ENCODE measurements at places on chromosomes 5 and 9.

DNA sequence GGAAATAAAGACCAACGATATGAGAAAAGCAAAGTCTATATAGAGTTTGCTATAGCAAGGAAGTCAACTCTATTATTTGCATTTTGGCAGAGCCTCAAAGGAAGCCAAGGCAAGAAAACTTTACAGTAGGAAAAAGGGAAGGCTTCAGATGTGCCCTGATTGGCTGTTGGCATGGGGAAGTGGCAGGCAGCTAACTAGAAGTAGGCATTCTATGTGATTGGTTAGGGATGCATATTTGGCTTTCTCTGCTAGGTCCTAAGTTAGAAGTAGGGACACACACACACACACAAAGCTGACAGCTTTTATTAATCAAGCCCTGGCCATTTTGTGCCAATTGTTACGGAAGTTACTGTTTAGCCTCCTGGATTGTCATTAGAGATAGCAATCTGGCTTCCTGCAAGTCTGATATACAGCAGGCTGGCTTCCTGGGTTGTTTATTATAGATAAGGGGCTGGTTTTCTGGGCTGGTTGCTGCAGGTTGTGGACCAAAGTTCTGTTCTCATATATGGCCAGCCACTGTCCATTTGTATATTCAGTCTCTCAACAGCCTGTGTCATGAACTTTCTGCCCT is 308.1 kb upstream of the GRAMD2B start:
- DNase-seq: no peak

DNA sequence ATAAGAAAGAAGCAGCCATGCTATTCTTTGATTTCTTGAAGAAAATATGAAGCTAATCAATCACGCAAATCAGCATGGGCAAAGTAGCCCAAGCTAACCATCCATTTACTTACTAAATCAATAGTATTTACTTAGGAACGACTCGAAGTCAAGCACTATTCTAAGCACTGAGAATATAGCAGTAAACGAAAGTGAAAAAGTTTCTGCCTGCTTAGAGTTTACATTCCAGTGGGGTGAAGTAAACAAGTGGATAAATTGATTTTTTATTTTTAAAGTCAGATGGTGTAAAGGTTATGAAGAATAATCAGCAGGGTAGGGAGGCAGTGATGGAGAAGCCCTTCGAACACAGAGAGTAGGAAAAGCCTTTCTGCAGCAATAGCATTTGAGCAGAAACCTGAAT is 5.5 kb downstream of the TSTD2 start:
- DNase-seq: no peak

DNA sequence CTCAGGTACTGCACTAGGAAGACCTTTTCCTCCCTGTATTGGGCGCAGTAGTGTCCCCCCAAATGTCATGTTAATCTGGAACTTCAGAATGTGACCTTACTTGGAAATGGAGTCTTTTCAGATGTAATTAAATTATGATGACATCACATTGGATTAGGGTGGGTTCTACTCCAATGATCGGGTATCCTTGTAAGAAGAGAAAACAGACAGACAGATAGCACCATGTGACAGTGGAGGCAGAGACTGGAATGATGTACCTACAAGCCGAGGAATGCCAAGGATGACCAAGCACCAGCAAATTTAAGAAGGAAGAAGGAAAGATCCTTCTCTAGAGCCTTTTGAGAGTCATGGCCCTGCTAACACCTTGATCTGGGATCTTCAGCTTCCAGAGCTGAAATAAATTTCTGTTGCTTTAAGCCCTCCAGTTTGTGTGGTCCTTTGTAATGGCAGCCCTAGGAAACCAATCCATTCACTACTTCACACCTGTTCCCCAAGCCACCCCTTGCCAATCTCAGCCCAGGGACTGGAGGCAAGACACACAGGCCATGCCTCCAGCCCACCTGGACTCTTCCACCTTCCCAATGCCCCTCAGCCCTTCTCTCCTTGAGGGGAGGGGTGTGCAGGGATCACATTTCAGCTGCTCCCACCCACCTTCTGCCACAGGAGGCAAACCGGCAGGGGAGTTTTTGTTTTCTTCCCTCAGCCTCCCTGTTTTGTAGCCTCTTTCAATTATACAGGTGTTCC is 1.6 kb downstream of the CCNJL start:
- no peak for DNase-seq

DNA sequence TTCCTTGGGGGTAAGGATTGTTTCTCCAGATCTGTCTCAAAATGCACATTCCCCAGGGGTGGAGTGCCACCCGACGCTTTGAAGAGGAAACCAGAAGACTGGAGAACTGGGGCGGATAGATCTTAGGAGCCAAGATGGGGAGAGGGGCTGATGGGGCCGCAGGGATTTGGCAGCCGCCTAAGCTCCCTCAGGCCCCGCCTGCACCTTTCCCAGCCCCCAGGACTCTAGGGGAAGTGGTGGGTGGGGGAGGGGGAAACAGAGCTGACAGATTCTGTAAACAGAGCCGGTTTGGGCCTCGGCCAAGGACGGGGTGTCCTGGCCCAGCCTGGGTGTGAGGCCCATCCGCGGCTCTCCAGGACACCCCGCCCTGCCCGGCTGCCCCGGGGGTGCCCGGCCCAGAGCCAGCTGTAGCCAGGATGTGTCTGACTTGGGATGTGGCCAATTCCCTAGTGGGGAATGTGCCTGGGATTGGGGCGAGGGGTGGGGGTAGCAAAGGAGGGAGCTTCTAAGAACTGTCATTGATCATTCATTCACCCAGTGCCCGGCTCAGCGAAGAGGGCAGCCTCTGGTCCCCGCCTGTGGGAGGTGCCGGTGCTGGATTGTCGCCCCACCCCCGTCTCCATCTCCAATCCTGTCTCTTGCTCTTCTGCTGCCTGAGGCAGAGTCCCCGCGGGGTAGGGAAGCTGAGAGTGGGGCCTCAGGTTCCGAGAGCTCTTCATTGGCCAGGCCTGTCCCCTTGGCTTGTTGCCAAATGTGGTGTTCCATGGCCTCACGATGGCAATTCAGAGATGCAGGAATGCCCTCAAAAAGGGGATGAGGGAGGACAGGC is 54.8 kb upstream of the CDKN2AIPNL start:
- no peak for DNase-seq

DNA sequence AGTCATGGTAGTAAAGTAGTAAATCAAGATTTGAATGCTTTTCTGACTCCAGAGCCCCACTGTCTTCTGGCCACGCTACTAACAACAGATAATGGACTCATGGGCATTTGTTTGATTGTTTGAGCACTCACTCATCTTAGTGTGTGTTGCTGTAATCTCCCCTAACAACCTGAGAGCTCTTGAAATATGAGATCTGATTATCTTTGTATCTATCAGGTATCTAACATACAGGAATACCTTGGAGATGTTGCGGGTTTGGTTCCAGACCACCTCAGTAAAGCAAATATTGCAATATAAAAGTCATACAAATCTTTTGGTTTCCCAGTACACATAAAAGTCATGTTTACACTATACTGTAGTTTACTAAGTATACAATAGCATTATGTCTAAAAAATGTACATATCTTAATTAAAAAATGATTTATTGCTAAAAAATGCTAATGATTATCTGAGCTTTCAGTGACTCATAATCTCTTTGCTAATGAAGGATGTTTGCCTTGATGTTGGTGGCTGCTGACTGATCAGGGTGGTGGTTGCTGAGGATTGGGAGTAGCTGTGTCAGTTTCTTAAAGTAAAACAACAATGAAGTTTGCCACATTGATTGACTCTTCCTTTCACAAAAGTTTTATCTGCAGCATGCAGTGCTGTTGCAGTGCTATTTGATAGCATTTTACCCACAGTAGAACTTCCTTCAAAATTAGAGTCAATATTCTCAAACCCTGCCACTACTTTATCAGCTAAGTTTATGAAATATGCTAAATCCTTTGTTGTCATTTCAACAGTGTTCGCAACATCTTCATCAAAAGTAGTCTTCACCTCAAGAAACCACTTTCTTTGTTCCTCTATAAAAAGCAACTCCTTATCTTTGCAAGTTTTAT is 92.2 kb downstream of the ZNF462 start:
- DNase-seq: no peak

GRCh38 chr5:158943057-158943456 is 156.7 kb downstream of the EBF1 start:
- no peak for DNase-seq

- DNase-seq: no peak
These were observed 269.0 kb downstream of the ZSWIM6 start for GRCh38 chr5:61600945-61601511.

- no peak for DNase-seq
These were observed 17.0 kb upstream of the FIBCD1 start for GRCh38 chr9:130955947-130956621.

DNA sequence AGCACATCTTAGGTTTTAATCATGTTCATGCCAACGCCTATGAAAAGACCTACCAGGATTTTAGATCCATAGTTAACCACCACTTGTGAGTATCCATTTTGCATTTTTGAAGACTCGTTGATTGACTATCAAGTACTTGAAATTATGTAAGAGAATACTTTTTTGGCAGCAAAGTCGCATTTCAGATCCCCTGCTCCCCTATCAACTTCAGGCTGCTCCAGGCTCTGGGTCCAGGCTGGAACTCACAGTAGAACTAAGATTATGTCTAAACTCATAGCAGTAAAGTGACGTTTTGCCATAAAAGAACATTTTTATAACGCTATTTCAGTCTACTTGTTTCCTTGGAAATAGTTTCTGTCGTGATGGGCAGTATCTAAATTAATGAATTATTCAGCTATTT is 267.7 kb downstream of the FANCC start:
- no peak for DNase-seq

DNA sequence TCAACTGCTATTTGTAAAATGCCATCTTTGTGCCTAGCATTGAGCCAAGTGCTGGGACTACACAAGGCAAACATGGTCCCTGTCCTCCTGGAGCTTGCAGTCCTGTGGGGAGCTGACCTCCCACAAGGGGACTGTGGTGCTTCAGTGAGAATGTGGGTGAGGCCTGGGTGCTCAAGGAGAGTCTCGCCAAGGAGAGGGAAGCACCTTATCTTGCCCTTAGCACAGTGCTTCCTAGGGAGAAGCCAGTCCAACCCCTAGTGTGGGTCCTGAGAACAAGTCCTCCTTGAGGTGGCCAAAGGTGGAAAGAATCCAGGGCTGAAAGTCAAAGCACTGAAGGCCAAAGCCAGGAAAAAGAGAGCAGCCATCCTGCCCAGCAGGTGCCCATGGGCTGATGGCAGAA is 31.1 kb upstream of the MVB12B start:
- no peak for DNase-seq

DNA sequence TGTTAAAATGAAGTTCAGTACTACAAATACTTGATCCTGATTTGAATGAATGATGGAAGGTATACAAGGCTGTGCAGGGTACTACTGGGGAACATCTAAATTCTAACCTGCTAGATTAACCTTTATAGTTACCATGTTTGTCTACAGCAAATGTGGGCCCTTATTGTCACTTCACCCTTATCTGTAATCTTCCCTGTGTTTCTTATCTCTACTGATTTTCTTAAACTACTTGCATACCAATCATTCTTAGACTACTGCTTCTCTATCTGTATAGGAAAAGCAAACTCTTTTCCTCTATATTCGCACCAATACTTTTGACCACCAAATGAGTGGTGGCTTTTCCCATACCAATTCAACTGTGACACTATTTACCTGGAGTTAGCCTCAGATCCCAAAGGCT is 210.7 kb downstream of the HINT1 start:
- no peak for DNase-seq

DNA sequence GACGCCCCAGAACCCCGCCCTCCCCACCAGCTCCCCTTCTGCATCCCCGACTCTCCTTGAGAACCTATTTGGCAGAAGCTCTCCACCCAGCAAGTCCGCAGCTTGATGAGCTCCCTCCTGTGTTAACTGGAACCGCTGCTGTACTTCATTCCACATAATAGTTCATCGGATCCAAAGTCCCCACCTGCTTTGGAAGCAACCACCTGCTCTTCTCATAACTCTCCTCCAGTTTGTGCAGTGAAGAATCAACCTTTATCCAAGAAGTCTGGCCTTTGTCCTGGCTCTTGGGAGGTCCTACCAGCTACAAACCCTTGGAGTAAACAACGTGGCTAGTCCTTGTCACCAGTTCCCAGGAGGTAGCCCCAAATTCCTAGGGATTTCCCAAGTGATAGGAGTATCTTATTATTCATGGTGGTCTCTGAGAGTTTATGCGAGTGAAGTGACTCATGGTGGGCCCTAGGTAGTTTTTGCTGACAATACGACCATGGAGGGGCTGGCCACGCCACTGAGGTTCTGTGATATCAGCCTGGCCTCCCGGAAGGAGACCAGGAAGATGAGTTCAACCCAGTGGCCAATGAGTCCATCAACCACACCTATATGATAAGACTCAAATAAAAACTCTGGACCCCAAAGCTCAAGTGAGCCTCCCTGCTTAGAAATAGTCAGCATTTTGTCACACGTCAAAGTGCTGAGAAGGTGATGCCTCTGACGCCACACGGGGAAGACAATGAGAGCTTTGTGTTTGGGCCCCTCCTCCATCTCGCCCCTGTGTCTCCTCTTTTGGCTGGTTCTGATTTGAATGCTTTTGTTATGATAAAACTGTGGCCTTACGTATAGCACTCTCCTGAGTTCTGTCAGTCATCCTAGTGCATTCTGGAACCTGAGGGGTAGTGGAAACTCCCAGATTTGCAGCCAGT is 3.6 kb upstream of the IL4 start:
- DNase-seq: no peak

DNA sequence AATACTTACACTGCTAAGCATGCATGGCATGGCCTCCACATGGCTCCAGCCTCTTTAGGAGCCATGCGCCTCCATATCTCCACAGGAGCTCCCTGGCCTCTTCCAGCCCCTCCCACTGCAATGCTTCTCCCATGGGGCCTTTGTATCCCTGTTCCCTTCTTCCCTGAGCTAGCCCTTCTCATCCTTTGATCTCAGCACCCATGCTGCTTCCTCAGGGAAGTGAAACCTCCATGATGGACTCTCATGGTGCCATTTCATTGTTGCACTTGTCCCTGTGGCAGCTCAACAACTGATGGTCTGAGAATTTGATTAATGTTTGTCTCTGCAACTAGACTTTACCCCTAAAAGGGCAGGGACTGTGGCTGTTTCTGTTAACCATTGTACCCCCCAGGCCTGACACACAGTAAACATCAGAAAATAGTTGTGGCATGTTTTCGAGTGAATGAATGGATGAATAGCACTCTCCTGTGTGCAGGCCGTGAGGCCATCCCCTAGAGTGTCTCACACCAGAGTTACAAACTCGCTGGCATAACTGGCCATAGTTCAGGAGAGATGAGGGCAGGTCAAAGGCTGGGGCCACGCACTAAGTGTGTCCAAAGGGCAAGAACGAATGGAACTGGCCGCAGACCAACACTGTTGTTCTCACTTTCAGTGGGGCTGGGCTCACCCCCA is 6.6 kb downstream of the IDNK start:
- no peak for DNase-seq

- DNase-seq: no peak
These were observed 167.5 kb downstream of the SAXO1 start for GRCh38 chr9:18865542-18865941.

Data from activated naive CD8-positive, alpha-beta T cell treated with anti-CD3 and anti-CD28 coated beads, Interleukin-2, amount 50 U/mL, for 16 hours (primary cell).